ENCODE measurements at places on chromosomes 5 and 9.

DNA sequence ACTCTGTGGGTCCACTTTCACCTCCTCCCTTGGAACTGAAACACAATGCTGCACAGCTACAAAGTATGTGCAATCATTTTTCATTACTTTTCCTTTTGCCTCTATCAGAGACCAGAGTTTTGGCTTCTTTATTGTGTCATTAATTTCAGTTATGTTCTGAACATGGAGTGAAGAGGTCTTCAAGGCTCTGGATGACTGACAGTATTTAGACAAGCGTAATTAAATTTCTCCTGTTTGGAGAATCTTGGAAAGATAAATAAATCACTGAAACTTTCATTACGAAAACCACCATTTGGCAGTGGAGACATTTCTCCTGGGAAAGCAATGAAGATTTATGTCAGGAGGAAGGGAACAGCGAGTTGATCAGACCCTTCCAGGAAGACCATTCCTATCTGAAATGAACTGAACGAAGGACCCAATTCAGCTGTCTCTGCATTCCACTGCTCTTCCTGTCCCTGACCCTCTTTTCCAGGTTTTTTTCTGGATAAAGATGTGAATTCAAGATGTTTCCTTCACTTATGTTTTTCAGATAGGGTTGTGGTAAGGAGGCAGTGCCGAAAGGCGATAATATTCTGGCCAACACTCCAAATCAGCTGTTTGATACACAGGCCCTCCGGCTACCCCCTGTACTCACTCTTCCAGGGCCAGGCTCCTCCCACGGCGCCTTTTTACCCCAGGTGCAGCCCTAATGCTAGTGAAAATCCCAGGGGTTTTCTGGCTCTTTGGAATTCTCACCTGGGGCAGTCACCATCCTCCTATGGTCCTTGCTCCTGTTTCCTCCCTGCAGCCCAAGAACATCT lies 77.2 kb upstream of the OSMR start:
- DNase-seq, result no peak

GRCh38 chr5:82465235-82465634 lies 187.1 kb upstream of the RPS23 start:
- no peak for DNase-seq

DNA sequence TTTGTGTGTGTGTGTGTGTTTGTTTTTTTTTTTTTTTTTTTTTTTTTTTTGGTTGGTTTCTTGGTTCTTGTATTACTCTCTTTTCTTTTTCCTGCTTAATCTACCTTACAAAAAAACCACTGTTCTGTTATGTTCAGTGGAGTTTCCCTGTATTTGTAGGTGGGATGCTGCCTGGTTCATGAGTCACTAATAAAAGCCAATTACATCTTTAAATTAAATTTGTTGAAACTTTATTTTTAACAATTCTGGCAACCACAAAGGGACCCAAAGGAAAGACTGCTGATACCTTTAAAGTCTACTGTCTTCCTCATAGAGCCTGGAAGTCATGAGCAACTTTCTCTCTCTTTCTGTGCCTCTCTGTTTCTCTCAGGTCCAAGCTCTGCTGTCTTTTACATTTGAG lies 29.5 kb upstream of the RNF20 start:
- DNase-seq, result no peak

GRCh38 chr5:120615967-120616645 lies 152.0 kb downstream of the PRR16 start:
- no peak for DNase-seq

GRCh38 chr5:175519006-175519405 lies 40.6 kb downstream of the SFXN1 start:
- no peak for DNase-seq

DNA sequence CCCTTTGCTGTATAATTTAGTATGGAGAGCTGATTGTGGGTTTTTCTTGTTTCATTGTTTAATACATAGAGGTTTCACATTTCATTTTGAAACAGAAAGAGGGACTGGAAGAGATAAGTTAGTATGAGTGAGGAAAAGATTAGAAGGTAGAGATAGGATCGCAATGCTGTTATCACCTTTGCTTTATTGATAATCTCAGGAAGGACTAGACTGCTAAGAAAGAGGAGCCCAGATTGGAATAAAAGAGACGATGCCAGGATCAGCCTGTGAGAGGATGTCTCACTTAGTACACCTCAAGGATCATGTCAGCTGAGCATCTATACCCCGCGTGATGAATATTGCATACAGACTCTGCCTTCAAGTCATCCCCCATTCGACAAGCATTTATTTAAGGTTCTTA lies 178.0 kb upstream of the DMAC1 start:
- no peak for DNase-seq

- DNase-seq, result no peak
Observed at GRCh38 chr5:124783285-124783684, 36.8 kb upstream of the ZNF608 start.

GRCh38 chr5:52013523-52013922 lies 630.3 kb downstream of the ISL1 start:
- DNase-seq, result no peak

DNA sequence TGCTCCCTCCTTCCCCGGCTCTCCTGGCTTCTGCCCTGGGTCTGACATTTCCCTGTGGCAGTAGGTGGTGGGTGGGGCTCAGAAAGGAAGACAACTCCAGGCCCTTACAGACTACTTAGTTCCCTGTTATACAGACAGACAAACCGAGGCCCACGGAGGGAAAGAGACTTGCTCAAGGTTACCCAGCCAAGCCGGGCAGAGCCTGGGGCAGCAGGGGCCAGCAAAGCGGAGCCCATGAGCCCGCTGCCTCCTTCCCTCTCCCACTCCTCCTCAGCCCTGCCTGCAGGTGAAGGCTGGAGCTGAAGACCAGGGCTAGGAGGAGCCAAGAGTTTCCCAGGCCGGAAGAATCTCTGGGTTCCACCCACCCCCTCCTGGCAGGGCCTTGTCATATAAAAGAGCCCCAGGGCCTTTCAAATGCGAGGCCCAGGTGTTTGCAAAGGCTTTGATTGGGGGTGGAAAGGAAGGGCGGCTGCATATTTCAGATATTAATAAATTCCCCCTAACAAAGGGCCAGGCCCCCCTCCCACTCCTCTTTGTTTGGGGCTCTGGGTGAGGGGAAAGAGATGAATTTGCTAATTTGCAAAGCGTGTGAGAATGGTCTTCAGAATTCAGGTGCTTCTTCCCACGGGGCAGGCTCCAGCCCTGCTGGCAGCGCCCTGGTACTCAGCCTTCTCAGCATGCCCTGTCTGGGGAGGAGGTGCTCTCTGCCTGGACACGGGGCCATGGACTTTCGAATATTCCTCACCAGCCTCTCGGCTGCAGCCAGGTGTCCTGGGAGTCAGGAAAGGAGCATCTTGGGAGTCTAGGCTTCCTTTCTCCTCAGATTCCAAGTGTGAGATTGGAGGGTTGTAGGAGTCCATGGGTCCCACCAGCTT lies 21.5 kb downstream of the SLC6A7 start:
- no peak for DNase-seq

GRCh38 chr5:158398360-158399201 lies 539.6 kb upstream of the CLINT1 start:
- no peak for DNase-seq

DNA sequence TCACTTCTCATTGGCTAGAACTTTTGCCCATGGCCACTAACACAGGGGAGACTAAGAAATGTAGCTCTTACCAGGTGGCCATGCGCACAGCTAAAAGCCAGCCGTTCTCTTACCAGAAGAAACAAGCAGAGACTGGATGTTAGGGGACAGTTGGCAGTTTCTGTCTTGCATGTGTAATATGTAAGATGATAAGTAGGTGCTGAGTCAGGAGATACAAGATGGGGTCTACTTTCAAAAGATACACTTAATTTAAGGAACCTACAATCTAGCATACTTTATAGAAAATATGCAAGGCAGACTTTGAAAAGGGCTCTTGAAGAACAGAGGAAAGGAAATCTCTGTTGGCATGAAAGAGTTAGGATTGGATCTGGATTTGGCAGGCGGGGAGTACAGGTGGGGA lies 244.5 kb downstream of the ZSWIM6 start:
- DNase-seq, result no peak

GRCh38 chr9:136347472-136348256 lies 15.9 kb downstream of the DNLZ start:
- no peak for DNase-seq

GRCh38 chr5:8568858-8569257 lies 699.9 kb downstream of the MTRR start:
- no peak for DNase-seq

- no peak for DNase-seq
Observed at GRCh38 chr5:4927097-4927496, 213.0 kb upstream of the ADAMTS16 start.

- DNase-seq, result no peak
Observed at GRCh38 chr5:167937635-167937998, 353.8 kb upstream of the WWC1 start.

GRCh38 chr5:146710348-146710747 lies 168.2 kb downstream of the PPP2R2B start:
- no peak for DNase-seq

DNA sequence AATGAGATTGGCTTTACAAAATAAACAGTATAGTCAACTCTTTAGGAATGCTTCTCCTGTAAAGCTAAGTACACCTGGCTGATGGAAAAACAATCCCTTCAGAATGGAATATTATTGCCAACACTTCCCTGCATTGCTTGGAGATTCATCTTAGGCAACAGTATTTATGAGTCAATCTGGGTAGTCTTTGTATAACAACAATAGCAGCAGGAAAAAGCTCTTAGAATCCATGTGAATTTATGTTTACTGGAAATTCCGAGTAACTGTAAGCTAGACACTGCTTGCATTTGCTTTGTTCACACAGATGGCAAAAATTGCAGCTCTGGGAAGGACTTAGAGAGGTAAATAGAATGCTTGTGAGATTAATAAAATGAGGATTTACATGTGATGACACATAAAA lies 101.7 kb upstream of the NTRK2 start:
- no peak for DNase-seq

GRCh38 chr9:33619666-33620404 lies 95.8 kb downstream of the ANKRD18B start:
- DNase-seq, result no peak

GRCh38 chr5:20229303-20230005 lies 241.5 kb upstream of the CDH18 start:
- no peak for DNase-seq

- DNase-seq, result no peak
Observed at GRCh38 chr9:128551657-128552152, 682 bp upstream of the SPTAN1 start.

DNA sequence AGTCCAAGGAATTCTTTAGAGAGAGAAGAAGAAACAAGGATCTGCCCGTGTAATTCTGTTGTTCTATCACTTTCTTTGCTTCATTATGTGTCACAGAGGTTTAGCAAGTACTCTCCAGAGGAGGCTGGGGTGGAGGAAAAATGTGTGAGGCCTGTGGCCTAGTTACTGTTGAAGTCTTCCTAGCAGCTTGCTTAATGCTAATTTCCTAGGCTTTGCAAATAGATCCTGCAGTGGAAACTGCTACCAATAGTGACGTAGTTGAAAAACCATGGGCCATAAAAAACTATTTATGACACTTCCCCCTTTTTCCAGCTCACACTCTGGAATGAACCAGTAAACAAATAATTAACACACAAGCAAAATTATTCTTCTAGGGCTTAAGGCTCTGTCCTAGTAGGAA lies 27.0 kb upstream of the C9orf72 start:
- no peak for DNase-seq

DNA sequence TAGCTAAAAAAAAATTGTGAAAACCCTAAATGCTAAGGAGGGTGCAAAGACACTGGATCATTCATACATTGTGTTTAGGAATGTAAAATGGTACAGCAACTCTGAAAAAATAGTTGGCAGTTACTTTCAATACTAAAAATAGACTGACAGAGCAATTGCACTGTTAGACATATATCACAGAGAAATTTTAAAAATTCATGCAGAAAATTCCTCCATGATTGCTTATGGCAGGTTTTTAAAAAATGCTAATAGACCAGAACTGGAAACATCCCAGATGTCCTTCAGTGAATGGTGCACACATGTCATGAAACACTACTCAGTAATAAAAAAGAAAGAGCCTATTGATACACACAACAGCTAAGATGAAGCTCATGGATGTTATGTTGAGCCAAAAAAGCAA lies 349.8 kb upstream of the DAB2 start:
- no peak for DNase-seq

- no peak for DNase-seq
Observed at GRCh38 chr5:126971455-126972031, 58.8 kb downstream of the MARCHF3 start.

DNA sequence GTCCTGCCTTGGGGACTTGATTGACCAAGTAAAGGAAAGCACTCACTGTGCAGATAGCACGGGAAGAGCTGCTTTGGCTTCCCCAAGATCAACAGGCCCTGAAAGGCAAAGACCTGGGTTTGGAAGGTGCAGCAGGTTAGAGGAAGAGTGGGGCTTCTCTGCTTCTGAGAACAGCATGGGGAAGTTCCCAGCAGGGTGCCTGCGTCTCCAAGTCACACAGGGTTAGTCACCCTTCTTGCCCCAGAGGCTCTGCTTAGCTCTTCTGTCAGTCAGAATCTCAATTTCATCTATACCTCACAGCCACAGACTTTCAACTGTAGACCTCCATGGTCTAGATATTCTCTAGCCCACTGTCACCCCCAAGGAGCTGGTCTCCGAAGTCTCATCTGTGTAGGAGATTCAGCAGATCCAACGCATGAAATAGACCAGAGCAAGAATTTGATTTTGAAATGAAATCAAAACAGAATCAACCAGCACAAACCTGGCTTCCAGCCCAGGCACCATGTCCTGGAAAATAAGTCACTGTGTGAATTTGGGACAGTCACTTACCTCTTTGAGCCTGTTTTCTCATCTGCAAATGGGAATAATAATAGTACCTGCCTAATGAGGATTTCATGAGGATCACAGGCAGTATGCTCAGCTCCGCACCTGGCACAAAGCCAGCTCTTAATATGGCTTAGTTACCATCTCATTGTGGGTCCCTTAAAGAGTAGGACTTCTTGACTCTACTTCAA lies 64.0 kb downstream of the SFXN1 start:
- peak; percentile 67 for DNase-seq

DNA sequence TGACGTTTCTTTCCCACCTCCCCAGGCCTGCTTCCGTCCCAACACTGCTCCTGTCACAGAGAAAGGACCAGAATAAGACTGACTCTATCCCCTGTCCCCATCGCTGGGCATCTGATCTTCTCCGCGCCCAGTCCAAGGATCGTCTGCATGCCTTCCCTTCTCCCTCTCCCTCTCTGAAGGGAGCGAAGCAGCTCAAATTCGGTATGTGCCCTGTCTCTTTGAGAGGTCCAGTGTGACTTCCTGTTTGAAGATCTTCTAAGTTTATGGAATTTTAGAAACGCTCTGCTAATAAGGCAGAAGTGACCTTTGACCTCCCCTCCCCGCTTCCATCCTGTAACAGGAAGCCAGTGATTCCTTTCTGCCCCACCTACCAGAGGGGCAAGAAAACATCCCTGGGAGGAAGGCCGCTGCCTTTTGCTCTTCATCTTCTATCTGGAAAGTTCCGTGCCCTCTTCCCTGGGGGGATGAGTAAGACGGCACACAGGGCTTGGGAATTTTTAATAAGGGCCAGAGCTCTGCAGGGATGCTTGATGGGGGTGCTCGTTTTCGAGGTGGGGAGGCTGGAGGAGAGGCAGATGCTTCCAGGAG lies 40.7 kb upstream of the RNU6ATAC start:
- DNase-seq, result no peak

Data from activated CD4-positive, alpha-beta T cell treated with anti-CD3 and anti-CD28 coated beads for 36 hours (primary cell).